ENCODE measurements at places on chromosomes 4 and X.

DNA sequence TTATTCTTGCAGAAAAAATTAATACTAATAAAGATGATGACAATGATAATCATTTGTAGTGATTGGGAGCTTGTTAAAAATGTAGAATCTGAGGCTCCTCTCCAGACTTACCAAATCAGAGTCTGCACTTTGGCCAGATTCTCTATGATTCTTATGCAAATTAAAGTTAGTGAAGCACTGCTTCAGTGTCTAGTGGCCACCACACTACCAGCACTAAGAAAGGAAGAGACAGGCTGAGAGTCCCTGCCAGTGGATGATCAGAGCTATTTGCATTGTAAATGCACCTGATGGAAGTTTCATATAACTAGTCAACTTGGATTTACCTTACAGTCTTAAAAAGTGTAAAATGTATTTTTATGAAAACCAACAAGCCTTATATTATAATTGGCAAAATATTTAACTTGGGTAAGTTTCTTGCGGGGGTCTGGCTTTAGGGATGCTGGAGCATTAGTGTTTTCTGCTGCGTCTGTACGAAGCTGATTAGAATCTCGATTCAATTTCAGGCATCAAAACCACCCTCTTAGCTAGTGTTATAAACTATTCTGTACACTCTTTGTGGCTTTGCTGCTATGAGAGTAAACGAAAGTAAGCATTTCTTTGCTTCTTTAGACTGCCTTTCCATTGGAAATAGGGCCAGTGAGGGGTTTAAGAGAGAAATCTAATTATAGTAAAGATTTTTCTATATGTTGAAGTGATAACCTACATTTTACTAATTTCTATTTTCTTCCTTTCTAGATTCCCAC, 114.1 kb downstream of the TLL1 start:
- no peak for DNase-seq

- no peak for DNase-seq
Observed at GRCh38 chr4:111635646-111636045, 509.6 kb upstream of the FAM241A start.

DNA sequence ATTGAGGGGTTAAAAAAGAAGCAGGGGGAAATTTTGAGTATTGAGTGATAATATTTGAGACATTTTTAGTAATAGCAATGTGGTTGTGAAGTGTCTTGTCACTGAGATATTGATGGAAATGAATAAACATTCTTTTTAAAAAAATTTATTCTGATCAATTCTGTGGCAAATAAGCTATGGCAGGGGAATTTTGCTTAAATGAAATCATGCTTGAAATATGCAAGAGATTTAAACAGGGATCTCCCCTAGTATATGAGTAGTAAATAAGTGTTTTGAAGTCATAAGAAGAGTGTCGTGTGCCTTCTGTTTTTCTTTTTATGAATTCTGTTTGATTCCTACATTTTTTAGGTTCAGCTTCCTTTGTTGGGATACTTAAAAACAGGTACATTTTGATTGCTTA, 23.2 kb downstream of the IL15 start:
- no peak for DNase-seq

GRCh38 chrX:8233091-8233490, 62.0 kb upstream of the VCX2 start:
- no peak for DNase-seq

Data from stimulated activated CD8-positive, alpha-beta memory T cell treated with anti-CD3 and anti-CD28 coated beads, Interleukin-2, amount 100 ng/mL, for 1 hour (primary cell).